ENCODE measurements at places on chromosomes 7 and 10.

DNA sequence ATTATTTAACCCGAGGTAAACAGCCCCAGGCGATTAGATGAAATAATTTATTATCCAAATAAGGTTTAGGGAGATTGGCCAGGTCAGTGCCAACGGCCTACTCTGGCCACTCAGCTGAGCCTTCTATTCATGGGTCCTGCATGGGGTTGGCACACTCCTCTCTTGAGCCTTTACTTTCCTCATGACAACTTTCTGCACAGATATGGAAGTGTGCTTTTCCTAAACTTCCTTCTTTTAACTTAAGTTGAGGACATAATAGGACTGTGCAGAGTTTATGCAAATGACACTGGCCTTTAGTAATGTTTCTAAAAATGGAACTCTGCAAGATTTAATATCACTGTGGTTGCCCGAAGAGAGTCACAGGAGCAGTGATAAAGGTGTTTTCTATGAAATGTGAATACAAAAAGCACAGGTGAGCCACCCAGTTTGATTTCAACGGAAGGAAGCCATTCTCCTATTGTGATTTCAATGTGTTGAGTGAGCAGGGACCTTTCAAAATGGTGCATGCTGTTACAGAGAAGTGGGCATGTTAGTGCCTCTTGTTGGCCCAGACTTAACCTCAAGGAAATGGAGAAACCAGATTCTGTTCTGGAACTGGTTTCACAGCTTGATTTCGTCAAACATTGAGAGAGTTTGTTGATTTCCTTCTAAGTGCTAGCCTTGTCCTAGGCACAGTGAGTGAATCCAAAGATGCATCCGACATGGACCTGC, 55.7 kb downstream of the LYZL2 start:
- peak; percentile 71 for DNase-seq

DNA sequence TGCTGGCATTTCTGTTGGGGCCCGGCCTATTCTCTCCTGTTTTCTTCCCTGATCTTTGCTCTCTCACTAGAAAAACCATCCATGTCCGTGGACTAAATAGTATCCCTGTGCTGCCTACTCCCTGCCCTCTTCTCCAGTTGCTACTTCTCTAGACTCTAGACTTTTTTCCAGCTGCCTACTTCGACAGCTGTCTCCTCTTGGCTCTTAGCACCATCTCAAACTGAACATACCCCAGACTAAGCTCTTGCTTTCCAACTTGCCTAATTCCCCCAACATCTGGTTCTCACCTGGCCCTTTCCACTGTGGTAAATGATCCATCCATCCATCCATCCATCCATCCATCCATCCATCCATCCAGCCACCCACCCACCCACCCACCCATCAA, 19.5 kb downstream of the ADCYAP1R1 start:
- no peak for DNase-seq

- no peak for DNase-seq
Measured at GRCh38 chr10:639001-639750, 50.3 kb downstream of the DIP2C start.

- peak; percentile 94 for DNase-seq
Measured at GRCh38 chr10:104328896-104329710, 9.2 kb downstream of the ITPRIP start.
